ENCODE measurements at places on chromosomes 3 and 15. TPM values are rescaled to one million over a fixed set of nuclear protein-coding genes. Genes with fewer than 3 reads are reported as not detected.

KCTD6 gene
- polyA plus RNA-seq: 30.6 TPM

DUOXA1 gene
- polyA plus RNA-seq: 0.16 TPM

SLC24A1 gene
- polyA plus RNA-seq: 19.7 TPM

CCDC13 gene
- polyA plus RNA-seq: 1.8 TPM

SLC22A14 gene
- polyA plus RNA-seq: 0.66 TPM

- no peak for DNase-seq
These were observed 93.2 kb downstream of the TP63 start for GRCh38 chr3:189724356-189724755.

GRCh38 chr3:184562878-184563560 lies 1.4 kb downstream of the EPHB3 start:
- no peak for DNase-seq

- no peak for DNase-seq
These were observed 75.9 kb downstream of the UACA start for GRCh38 chr15:70687482-70687881.

DNA sequence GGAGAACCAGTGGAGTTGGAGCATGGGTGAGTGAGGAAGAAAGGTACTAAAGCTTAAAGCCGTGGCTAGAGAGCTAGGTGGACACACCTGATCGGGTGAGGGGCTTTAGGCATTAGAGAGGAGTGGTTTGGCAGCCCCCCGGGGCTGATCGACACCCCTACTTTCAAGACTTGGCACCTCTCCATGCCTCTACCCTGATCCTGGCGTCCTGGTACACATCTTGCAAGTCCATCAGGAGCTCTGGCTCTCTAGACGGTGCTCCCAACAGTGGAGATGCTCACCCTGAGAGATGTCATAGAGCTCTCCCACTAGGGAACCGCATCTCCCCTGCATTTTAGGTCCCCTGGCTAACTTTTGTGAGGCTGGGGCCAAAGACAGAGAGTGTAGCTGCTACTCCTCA lies 98.1 kb downstream of the XXYLT1 start:
- DNase-seq: no peak

- no peak for DNase-seq
These were observed 10.4 kb downstream of the PEAK1 start for GRCh38 chr15:77409259-77410156.

- no peak for DNase-seq
These were observed 67.2 kb downstream of the CFAP44 start for GRCh38 chr3:113374078-113374477.

All from renal cortex interstitium (tissue), 15 donors.